CD4-positive, CD25-positive, alpha-beta regulatory T cell (primary cell): ENCODE measurements at places on chromosomes 16 and 17. TPM values are rescaled to one million over a fixed set of nuclear protein-coding genes. Genes with fewer than 3 reads are reported as not detected.

DNA sequence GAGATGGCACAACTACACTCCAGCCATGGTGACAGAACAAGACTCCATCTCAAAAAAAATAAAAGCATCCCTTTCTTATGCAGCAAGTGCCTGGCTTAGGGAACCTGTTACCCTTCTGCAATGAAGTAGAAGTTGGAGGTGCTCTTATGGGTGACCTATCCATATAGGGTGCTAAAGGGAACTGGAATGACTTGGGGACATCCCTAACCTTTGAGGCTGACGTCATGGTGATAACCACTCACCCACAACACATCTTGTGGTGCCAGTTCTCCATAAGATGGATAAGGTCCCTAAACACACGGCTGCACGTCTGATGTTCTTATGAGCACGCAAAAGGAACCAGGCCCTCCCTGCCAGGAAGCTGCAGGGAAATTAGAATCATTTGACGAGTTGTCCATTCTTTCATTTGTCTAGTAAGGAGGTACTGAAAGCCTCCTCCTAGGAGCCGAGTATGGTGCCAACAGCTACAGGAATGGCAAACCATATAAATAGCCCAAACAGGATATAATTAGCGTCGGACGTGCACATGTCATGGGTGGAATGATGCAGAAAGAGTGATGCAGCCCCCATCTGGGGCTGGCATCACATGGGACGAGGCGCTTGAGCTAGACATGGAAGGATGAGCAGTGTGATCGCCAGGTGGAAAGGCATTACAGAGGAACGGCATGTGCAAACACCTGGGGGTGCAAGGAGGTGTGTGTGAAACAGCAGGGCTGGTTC, 52.5 kb downstream of the ARHGAP27 start:
- H3K4me3 ChIP-seq, result no peak overlapping the region
- no peaks in the 10 kb centered on the region for H3K36me3 ChIP-seq
- H3K4me1 ChIP-seq, result no peaks in the 10 kb centered on the region
- no peak for DNase-seq
- peaks cover 2% of the 10 kb centered on the region for H3K27me3 ChIP-seq

DNA sequence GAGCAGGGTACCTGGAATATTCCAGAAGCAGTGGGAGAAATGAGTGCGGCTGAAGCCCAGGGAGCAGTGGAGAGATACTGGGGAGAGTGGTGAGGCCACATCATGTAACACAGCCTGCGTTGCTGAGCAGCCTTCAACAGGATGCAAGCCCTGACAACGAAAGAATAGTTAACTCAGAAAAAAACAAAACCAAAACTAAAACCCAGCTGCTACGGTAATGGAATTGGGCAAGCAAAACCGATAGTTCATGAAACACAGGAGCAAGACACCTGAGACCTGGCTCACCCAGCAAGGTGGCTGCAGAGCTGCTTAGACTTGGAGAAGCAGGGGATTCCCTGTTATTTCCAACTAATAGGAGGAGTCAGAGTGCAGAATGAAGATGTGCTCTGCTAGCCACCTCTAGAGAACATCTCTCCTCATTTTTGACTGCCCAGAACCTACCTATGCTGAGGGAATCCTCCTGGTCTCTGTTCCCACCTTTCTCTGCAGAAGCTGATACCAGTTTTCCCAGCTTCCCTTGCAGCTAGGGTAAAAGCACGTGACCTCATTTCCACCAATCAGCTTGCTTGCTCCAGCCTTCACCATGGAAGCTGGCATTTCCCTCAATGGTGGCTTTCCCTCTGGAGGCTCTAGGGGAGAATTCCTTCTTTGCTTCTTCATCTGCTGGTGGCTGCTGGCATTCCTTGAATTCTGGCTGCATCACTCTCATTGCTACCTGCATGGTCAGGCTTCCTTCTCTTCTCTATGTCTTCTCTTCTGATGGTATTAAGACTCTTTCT, 59.4 kb upstream of the XYLT1 start:
- no peaks in the 10 kb centered on the region for H3K27me3 ChIP-seq
- H3K36me3 ChIP-seq, result no peaks in the 10 kb centered on the region
- H3K4me1 ChIP-seq, result peaks cover 5% of the 10 kb centered on the region
- peak overlapping the region; percentile 95 for H3K4me3 ChIP-seq
- DNase-seq, result no peak

DNA sequence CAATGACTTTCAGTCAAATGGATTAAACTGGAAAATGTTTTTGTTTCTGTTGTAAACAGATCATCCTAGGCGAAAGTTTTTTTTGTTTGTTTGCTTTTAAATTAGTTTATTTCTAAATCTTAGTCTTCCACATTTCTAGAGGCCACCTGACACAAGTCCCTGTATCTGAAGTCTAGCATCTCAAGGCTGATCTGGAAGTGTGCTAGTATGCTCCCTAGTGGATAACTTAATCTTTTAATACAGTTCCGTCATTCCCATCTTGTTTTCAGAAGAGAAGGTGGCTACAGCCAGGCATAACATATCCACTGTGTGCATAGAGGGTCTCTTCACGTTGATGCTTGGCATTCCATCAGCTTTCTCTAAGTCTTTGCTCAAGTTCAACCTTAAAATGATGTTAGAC, 7.6 kb downstream of the IFT20 start:
- H3K36me3 ChIP-seq, result peaks cover 36% of the 10 kb centered on the region
- no peak overlapping the region for H3K4me3 ChIP-seq

DNA sequence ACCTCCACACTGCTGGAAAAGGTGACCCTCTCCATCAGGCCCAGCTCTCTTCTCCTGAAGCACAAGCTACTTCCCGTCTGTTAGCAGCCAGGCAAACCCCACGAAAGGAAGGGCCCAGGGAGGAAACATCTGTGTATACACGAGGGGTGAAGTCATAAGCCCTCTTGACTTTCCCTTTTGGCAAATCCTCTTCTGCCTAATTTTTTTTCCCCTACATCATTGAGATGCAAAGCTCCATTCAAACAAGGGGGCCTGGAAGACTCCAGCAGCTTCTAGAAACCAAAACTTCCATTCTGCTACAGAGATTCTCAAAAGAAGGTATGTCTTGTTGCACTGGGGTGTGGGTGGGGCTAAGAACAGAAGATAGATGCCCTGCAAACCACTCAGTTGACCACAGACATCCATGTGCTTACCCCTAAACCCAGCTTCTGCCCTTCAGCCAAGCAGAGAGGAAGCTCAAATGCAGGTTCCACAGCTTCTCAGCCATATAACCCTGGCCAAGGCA, 145.6 kb upstream of the RCVRN start:
- H3K27ac ChIP-seq, result no peak overlapping the region
- DNase-seq, result no peak
- H3K27me3 ChIP-seq, result no peaks in the 10 kb centered on the region

DNA sequence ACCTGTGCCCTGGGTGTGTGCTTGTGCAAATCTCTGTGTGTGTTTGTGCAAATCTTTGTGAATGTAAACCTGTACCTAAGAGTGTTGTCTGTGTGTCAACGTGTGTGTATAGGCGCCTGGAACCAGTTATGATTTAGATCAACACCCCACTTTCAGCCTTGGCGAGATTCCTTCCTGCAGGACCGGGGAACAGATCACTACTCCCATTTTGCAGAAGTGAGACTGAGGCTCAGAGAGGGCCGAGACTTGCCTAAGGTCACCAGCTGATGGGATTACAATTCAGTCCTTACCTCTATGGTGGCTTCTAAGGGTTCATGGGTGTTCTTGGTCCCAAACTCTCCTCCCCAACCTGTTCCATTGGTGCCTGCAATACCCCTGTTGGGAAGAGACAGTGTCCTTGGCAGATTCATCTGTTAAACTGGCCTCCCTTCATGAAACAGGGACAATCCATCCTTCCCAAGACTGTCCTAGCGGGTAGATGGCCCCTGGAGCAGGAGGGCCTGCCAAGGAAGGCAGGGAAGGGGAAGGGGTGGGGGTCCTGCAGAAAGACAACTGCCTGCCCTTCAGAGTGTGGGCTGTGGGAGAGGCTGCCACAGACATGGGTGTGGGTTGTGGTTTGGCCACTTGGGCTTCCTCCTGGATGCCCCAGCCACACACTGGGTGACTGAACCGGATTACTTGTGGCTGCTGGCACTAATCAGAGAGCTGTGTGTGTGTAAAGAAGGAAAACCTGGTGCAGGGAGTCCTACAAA, 6.9 kb upstream of the MAPK7 start:
- no peaks in the 10 kb centered on the region for H3K27me3 ChIP-seq
- no peaks in the 10 kb centered on the region for H3K36me3 ChIP-seq

- no peak overlapping the region for H3K4me3 ChIP-seq
- no peaks in the 10 kb centered on the region for H3K36me3 ChIP-seq
Observed at GRCh38 chr16:25035494-25036405, 20.6 kb upstream of the ARHGAP17 start.

DNA sequence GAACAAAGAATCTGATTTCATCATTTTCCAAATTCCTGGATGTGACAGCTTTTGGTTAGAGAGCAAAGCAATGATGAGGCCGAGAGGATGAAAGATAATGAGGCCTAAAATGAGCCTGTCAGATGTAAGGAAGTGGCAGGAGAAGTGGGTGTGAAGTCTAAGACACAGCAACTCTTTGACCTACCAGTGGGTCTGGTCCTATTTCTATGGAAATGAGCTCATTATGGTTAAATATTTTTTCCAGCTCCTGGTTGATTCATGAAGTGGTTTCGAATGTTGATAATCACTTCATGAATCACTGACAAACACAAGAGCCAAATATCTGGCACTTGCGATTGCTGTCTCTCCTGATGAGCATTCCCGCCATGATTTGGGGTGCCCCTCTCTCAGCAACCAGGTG, 273.3 kb upstream of the CDH5 start:
- no peak for DNase-seq
- H3K27ac ChIP-seq, result no peak overlapping the region
- no peak overlapping the region for H3K4me3 ChIP-seq
- no peaks in the 10 kb centered on the region for H3K27me3 ChIP-seq
- H3K36me3 ChIP-seq, result no peaks in the 10 kb centered on the region

- DNase-seq, result no peak
- no peak overlapping the region for H3K27ac ChIP-seq
- H3K36me3 ChIP-seq, result no peaks in the 10 kb centered on the region
- H3K4me3 ChIP-seq, result no peak overlapping the region
- peaks cover 2% of the 10 kb centered on the region for H3K27me3 ChIP-seq
Observed at GRCh38 chr17:57881143-57881542, 31.3 kb upstream of the MRPS23 start.

DNA sequence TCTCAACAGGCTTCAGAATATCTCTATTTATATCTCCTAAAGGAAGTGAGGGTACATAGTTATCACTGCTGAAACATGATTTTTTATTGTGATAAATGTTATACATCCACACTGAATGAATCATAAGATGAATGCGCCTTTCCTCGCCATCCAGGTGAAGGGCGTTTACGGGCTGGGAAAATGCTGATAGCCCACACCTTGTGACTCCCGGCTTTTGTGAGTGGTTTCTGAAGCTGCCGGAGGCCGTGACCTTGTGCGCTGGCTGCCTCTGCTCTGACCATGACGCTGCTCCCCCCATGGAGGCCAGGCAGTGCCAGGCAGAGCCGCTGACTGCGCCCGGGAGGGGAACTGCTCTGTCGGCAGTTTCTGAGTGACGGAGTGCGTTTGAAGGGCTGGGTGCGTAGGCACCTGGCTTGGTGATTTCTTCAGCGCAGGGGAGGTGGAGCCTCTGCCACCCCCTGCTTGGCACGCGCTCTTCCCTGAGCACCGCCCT, 97.2 kb downstream of the RAP1GAP2 start:
- H3K4me1 ChIP-seq, result no peaks in the 10 kb centered on the region
- no peak overlapping the region for H3K27ac ChIP-seq
- H3K4me3 ChIP-seq, result no peak overlapping the region
- H3K36me3 ChIP-seq, result peaks cover 4% of the 10 kb centered on the region
- H3K27me3 ChIP-seq, result no peaks in the 10 kb centered on the region

DNA sequence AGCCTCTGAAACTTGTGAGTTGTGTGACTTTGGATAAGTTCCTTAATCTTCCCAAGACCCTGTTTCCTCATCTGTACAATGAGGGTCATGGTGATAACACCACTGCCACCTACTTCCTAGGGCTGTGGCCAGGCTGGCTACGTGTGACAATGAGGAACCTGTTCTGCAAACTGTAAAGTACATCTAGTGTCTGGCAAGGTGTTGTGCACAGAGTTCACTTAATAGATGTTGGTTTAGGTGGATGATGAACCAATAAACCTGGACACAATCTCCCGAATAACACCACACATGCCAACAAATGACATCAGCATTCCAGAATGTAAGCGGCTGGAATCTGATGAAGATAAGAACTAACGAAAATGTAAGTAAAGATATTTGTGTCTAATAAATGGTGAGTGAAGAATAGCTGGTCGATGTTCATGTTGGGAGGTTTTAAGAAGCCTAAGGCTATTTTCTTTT, 82.3 kb downstream of the MARCHF10 start:
- no peaks in the 10 kb centered on the region for H3K27me3 ChIP-seq
- H3K4me1 ChIP-seq, result peaks cover 16% of the 10 kb centered on the region
- no peak for DNase-seq
- H3K4me3 ChIP-seq, result no peak overlapping the region

DNA sequence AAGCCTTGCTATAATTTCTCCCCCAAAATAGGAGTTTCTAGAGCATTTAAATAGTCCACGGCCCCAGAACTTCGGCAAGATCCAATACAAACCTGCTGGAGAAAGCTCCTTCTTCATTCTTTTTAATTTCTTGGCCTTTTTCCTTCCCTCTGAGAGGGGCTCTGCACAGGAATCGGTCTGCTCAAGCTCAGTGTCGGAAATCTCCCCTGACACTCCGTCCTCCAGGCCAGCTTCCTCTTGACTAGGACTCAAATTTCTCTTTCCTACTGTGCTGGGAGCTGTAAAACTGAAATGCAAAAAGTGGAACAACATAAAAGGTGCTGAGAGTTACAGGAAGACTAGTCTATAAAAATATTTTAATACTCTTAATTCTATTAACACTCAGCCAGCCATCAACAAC, 183.3 kb downstream of the PARN start:
- no peaks in the 10 kb centered on the region for H3K4me1 ChIP-seq
- no peak overlapping the region for H3K27ac ChIP-seq
- peaks cover 12% of the 10 kb centered on the region for H3K36me3 ChIP-seq
- no peaks in the 10 kb centered on the region for H3K27me3 ChIP-seq
- H3K4me3 ChIP-seq, result no peak overlapping the region

SCARF1 gene
- not detected for polyA plus RNA-seq

MRC2 gene
- polyA plus RNA-seq, result 0.29 TPM

KRTAP1-1 gene
- polyA plus RNA-seq, result not detected

ZNF768 gene
- 1.2 TPM for polyA plus RNA-seq

TEDC2 gene
- 0.41 TPM for polyA plus RNA-seq

RHBDF2 gene
- polyA plus RNA-seq, result 4.5 TPM

TBC1D3H gene
- polyA plus RNA-seq, result not detected

SLFN11 gene
- 18.0 TPM for polyA plus RNA-seq

KCNAB3 gene
- polyA plus RNA-seq, result 0.33 TPM

UTS2R gene
- polyA plus RNA-seq, result not detected
